ENCODE measurements at places on chromosomes 2 and 18.

- no peak for DNase-seq
Measured at GRCh38 chr2:145344076-145344724, 824.3 kb upstream of the ZEB2 start.

- DNase-seq, result no peak
Measured at GRCh38 chr2:230879891-230880290, 15.1 kb downstream of the ITM2C start.

GRCh38 chr18:3832025-3832638, 382.2 kb downstream of the TGIF1 start:
- no peak for DNase-seq

- DNase-seq, result peak; percentile 76
Measured at GRCh38 chr2:212777020-212777491, 238.5 kb upstream of the ERBB4 start.

DNA sequence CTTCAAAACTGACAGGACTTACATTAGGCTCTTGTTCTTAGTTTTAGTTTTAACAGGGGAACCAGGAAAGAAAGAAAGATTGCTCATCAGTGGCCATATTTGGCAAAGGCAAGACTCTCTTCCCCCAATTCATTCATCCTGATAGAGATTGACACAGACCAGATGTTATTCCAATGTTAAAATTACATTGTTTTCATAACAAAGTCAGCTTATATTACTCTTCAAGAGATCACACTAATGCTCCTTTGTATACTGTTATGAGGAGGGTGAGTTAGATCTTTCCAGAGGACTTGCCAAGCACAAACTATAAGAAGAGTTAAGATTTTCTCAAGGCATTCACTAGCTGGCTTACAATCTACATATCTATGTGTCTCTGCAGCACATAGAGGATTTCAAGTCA, 252.1 kb downstream of the SLC8A1 start:
- DNase-seq, result peak; percentile 71

DNA sequence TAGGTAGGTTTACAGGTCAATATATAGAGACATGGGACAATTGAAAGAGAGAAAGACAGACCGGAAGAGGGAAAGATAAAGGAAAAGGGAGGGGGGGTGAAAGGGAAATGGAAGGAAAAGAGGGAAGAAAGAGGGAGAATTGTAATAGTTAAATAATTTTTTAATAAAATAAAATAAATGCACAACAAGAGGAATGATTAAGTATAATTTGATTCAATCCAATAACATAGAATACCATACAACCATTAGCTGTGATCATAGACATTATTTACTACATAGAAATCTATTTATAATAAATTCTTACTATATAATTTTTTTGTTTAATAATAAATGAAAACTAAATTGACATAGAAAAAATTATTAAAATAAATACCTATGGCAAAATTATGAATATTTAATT, 330.7 kb downstream of the NR4A2 start:
- DNase-seq, result no peak

DNA sequence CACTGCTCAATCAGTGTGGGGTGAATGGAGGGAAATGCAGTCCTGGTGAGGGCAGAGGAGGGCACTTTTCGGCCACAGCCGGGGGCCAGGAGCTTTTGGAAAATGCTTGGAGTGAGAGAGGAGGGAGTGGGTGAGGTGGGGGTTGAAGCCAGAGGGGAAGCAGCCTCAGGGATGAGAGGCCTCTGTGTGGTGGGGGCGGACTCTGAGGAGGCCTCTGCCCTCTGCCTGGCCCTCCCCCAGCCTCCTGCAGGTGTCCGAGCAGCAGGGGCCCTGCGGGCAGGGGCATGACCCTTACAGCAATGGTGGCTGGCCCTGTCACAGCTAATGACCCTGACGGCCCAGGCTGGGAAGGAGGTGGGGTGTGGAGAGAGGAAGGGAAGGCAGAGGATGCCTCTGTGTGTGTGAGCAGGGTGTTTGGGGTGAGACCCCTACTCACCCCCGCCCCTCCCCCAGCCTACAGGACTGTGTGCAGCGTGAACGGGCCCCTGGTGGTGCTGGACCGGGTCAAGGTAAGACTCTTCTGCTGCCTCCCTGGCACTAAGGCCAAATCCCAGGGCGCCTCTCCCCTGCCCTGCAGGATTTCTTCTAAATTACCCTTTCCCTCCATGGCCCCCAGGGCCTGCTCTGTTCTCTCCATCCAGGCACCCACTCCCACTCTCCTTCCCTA, 7.6 kb downstream of the ATP6V1B1 start:
- peak; percentile 69 for DNase-seq
